Activated CD8-positive, alpha-beta memory T cell treated with anti-CD3 and anti-CD28 coated beads for 1 hour (primary cell): ENCODE measurements at places on chromosomes 13 and 19.

- DNase-seq = no peak
These were observed 11.5 kb upstream of the ZNF814 start for GRCh38 chr19:57900311-57900710.

GRCh38 chr19:42412661-42413076 lies 14.5 kb downstream of the LIPE start:
- no peak for DNase-seq

DNA sequence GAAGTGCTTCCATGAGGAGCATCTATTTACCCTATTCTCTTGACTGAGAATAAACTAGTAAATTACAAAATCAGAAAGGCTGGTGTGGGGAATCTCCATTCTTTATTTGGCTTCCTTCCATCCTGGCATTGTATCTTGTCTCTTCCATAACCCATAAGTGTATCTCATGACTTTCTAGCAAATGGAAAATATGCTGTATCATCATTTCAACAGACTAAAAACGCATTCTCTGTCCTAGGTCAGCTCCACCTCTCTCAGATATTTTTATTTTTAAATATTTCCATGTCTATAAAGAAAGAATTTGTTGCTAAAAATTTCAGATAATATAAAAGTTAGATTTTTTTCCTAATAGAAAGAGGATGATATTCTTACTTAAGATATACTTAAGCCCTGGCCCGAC lies 154.2 kb upstream of the MYO16 start:
- no peak for DNase-seq

DNA sequence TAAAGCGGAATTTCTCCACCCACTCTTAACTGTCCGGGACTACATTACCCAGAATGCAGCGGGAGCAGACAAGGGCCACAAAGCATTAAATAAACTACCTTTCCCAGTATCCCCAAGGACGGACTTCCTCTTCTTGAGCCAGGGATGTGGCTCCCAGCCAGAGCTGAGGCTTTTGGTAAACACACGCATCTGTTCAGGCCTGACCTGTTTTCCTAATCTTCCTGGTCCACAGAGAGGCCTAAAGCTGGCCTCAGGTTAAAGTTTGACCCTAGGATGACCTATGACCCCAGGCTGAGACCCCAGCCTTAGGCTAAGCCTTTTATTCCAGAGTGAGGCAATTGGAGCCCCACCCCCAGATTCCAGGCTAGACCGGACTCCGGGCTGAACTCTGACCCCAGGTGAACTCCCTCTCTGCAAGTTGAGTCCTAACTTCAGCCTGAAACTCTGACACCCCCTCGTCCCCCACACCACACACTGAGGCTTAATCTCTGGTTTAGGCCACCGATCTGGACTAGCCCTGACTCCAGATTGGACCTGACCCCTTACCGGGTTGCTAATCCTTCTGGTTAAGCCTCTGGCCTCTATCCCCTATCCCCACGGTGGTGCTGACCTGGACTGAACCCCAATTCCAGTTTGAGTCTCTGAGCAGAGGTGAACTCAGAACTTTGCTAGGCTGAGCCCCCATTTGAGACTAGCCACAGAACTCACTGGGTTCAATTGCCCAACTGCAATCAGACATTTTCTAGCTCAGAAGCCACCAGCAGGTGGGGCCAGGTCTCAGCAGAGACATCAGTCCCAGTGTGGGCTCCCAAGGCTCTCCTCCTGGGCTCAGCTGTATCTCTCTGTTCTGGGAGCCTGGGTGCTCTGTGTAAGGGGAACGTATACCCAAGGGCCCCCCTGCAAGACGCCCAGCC lies 750 bp upstream of the GPR108 start:
- peak; percentile 61 for DNase-seq

- no peak for DNase-seq
These were observed 51.3 kb downstream of the STK24 start for GRCh38 chr13:98525456-98526181.

DNA sequence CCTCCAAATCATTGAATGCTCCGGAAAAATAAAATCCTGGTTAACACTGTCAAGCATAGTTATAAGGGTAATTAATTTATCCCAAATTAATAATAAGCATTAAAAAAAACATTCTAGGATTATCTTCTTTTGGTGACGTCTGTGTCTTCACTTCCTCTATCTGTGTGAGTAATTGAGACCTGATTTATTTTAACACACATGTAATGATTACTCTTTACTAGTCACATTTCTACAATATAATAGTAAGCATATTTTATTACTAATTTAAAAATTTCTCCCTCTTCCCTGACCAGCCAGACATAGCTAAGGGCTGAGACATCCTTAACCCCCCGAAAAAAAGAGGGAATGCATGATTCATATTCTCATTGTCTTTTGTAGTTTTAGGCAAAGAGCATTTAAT lies 2.3 kb downstream of the FNDC3A start:
- no peak for DNase-seq

- DNase-seq = no peak
These were observed 30.2 kb downstream of the TMTC4 start for GRCh38 chr13:100644371-100644770.

GRCh38 chr13:93377196-93377595 lies 150.6 kb downstream of the GPC6 start:
- DNase-seq = no peak

DNA sequence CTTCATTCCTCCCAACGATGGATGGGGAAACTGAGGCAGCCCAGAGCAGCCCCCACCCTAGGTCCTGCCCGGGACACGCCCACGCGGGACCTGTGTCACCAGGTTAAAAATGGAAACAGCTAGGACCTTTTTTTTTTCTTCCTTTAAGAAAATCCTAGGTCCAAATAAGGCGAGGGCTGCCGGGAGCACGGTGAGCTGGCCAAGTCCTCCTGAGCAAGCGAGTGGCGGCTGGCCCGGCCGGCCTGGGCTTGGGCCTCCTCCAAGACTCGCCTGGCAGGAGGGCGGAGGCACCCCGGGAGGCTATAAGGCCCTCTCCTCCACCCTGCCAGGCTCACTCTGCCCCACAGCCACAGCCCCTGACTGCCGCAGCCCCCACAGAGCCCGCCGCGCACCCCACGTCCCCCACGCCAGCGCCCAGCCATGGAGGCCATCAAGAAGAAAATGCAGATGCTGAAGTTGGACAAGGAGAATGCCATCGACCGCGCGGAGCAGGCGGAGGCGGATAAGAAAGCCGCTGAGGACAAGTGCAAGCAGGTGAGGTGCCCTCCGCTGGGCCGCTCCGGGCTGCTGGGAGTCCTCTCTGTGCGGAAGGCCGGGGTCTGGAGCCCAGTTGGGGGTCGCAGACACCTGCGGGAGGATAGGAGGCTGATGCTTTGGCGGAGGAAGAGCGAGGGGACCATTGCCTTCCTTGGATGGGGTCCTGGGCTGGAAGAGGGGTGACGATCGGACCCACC lies 8.9 kb upstream of the TPM4 start:
- DNase-seq = no peak

- DNase-seq = no peak
These were observed 532.1 kb downstream of the IRS2 start for GRCh38 chr13:109254274-109254673.

DNA sequence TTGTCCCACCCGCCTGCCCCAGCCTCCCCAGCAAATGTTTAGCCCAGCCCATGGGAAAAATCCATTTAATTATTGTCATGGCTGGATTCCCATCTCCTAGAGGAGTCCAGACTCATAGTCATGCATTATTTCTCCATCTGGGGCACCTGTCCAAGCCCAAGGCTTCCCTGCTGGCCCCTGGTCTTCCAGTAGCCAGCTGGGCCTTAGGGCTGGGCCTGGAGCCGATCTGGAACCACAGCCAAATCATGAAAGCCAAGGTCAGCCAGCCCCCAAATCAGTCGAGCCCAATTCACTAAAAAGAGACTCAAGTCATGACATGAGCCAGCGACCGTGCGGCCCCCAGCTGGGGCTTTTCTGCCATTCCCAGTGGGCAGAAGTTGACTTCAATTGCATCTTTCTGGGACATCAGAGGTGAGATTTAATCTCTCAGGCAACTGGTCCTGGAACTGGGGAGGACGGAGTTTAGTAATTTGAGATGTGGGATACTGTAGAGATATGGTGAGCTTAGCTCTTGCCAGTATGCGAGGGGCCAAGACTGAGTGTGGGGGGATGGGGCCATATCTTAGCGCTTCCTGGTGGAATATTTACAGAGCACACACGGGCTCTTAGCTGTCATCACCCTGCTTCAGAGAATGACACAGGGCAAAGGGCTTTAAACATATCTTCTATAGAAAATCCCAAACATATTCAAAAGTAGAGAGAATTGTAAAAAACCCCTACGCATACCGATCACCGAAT lies 9.4 kb upstream of the PGLYRP2 start:
- no peak for DNase-seq

DNA sequence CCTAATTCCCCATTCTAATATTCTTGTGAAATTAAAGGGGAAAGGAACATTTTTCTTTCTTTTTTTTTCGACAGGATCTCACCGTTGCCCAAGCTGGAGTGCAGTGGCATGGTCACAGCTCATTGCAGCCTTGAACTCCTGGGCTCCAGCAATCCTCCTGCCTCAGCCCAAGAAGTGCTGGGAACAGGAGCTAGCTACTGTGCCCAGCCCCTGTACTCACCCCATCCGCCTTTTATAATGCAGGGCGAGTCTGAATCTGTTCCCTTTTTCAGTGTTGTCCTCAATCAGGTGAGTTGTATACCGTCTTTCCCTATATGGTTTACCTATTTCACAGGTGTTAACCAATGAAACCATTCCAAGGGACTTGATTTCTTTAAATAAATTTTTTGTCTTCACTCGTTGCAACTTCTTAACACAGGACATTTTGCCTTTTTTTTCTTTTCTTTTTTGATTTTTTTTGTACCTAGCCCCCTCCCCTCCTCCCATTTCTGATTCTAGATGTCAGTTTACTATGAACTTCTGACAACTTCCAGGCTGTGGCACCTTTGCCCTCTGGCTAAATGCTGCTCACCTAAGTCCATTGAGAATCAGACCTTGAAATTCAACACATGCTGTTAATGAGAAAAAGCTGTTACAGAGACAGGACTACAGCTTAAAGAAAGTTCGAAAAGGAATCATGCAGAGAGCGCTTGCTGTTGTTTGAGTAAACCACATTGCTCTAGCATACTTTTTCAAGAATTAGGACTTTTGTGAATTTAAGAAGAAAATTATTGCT lies 562.1 kb upstream of the KLF12 start:
- no peak for DNase-seq

DNA sequence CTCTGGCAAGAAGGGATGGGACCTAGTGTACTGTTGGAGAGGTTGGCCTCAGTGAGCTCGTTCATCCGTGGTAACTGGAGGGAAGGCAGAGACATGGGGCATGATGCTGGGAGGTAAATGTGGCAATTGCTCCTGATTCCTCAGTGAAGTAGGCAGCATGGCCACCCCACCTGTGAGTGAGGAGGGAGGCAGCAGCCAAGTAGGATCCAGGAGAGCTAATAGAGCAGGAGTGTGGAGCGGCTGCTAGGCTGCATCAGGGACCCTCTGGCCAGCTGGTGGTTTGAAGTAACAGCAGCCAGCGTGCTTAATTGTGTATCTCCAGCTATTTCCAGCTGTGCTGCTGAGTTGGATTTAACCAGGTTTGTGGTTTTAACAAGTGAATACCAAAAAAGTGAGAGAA lies 24.7 kb downstream of the TM9SF2 start:
- DNase-seq = no peak

DNA sequence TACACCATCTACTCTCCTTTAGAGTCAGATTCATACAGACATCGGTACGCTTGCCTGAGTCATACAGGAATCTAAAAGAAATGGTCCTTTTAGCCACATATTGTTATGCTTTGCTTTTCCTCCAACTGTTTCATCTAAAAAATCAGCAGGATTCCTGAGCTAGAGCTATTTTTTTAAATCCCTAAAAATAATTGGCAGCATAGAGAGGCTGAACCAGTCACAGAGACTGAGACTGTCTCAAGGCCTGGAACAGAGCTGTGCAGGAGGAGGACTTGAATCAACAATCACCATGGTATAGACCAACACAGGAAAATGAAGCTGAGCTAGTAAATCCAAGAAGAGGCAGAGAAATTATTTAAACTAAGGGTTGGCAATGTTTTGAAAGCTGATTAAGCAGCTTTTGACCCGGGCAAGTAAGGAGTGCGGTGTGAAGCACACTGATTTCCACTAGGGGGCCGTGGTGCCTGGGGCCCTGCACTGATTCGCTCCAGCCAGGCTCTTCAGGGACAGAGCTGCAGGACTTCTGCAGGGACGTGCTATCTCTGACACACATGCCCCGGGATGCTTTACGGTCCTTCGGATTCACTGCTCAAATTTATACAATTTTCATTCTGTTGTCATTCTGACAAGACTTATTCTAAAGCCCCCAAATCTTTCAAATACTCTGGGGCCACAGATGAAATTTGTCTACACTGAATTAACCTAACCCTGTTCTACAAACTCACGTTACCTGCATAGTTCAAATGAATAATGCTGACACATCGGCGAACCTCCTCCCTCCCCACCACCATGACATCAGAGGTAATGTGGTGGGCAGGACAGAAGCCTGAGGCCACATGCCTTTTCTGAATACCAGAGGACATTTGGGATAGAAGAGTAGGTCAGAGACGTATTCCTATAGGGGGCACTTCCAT lies 87.6 kb upstream of the SLC15A1 start:
- DNase-seq = peak; percentile 2

DNA sequence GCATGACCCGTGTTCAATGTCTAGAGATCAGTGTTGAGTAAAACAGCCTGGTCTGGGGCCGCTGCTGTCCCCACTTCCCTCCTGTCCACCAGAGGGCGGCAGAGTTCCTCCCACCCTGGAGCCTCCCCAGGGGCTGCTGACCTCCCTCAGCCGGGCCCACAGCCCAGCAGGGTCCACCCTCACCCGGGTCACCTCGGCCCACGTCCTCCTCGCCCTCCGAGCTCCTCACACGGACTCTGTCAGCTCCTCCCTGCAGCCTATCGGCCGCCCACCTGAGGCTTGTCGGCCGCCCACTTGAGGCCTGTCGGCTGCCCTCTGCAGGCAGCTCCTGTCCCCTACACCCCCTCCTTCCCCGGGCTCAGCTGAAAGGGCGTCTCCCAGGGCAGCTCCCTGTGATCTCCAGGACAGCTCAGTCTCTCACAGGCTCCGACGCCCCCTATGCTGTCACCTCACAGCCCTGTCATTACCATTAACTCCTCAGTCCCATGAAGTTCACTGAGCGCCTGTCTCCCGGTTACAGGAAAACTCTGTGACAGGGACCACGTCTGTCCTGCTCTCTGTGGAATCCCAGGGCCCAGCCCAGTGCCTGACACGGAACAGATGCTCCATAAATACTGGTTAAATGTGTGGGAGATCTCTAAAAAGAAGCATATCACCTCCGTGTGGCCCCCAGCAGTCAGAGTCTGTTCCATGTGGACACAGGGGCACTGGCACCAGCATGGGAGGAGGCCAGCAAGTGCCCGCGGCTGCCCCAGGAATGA lies 1.5 kb upstream of the CEACAM5 start:
- peak; percentile 23 for DNase-seq
